ENCODE measurements at places on chromosomes 16 and 17.

DNA sequence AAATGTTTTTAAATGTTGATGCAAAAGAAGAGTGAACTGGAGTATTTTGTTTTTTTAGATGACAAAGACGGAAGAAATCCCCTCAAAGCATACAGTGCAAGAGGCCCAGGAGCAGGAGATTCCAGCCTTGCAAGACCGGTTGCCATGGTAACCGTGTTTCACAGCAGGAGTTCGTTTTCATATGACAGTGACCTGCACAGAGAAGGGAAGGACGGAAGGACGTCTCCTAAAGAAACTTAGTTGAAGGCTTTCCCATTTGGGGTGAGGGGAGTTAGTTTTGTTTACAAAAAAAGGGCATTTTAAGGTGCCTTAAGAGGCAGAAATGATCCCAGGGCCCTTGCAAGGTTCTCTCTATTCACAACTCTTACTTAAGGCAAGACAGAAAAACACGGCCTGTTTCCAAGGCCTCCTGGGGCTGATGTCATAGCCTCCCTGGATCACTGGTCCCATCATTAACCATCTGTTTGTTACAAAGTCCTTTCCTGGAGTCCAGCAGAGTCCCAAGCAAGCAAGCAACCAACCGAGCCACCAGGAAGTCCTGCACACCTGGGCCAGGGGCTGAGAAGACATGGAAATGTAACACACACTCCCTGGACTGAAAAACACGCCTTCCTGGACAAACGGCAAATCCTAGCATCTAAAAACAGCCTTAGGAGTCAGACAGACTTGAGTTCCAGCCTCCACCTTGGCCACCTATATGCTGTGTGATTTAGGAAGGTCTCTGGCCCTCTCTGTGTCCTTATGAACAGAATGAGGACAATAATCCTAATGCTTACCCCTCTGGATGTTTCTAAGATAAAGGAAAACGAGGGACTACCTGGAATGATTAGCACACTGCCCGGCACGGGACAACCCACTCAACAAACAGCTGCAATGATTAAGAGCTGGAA lies 30.3 kb upstream of the RPH3AL start:
- peak; percentile 75 for DNase-seq

GRCh38 chr16:4700380-4700996 lies 7.1 kb downstream of the NUDT16L1 start:
- DNase-seq: no peak

- no peak for DNase-seq
Observed at GRCh38 chr17:73302189-73302588, 9.6 kb downstream of the CDC42EP4 start.

DNA sequence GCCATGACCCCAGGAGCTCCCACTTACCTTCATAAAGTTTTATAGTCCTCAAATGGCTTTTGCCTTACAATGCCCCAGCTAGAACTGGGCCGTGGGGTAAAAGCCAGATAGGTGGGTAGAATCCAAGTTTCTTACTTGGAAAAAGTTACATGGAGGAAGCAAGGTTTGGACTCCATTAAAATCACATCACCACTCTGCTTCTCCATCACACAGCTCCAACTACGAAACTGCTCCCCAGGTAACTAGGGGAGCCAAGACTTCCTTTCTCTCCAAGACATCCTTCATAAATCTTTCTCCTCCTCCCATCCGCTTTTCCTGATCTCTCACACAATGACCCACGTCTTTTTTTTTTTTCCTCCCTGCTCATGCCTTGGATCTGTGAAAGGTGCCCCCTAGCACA lies 130.8 kb upstream of the RCVRN start:
- DNase-seq: no peak

- no peak for DNase-seq
Observed at GRCh38 chr17:21686165-21687015, 5.9 kb upstream of the KCNJ18 start.

DNA sequence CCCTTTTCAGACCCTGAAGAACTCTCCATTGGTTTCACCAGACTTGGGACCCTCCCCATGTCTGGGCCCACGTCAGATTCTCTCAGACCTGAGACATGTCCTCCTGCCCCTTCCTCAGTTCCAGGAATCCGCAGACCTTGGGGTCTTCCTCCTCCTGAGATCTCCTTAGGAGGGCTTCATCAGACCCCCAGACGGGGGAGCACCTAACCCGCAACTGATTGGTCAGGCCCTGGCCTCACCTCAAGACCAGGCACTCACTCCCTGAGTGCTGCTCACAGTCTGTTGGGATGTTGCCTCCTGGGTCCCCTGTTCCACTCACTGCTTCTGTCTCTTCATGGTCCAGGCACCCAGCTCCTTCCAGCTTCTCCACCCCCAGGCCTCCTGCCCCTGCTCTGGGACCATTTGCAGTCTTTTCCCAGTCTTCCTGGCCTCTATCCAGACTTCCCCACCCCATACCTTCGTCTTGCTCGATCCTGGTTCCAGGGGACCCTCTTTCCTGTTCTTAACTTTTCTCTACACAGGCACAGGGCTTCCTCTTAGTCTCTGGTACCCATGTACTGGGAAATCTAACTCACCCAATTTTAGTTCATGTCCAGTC lies 1.2 kb downstream of the GID4 start:
- no peak for DNase-seq

DNA sequence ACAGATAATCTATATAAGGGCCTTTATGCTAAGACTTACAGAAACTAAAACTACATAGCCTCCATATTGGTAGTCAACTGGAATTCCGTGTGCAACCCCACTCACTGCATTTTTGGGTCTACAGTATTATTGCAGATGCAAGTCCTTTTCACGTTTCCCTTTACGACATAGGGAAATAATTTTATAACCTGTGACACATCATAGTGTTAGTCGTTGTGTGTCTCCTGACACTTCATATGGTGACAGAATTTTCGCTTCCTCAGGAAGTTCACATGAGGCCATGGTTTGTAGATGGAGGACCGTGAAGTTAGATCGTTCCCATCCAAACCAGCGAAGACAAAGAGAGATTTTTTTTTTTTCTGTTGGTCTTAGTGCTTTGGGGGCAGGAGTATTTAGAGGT lies 15.7 kb upstream of the MRC2 start:
- DNase-seq: no peak

GRCh38 chr17:45749831-45750335 lies 34.2 kb upstream of the CRHR1 start:
- DNase-seq: no peak

- no peak for DNase-seq
Observed at GRCh38 chr17:49680314-49680713, 2.4 kb upstream of the SPOP start.

GRCh38 chr16:69930117-69930776 lies 20.9 kb upstream of the CLEC18A start:
- no peak for DNase-seq

DNA sequence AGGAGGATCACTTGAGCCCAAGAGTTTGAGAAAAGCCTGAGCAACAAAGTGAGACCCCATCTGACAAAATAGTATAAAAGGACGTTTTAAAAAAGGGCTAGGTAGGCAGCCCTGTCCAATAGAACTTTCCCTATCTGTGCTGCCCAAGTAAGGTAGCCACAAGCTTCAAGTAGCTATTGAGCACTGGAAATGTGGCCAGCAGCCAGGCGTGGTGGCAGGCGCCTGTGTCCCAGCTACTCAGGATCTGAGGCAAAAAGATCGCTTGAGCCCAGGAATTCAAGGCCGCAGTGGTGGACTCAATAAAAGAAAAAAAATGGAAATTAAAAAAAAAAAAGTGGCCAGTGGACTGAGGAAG lies 1.5 kb upstream of the NQO1 start:
- no peak for DNase-seq

DNA sequence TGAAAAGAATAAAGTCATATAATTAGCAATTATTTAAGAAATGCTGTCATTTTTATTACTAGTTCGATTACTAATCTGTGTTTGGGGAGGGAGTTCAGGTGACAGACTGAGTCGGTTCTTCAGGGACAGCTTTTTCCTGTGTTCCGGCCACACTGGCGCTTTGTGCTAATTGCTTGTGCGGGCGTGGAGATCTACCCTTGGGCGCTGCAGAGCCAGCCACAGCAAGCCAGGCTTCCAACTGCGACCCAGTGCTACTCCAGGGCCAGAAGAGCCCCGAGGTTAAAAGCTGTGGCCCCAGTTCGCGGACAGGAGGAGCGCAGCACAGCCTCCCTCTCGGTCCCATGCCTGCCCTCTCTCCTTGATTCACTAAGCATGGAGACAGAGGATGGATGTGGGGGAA lies 6.5 kb upstream of the OR2C1 start:
- no peak for DNase-seq

- no peak for DNase-seq
Observed at GRCh38 chr16:27428026-27428785, 26.2 kb downstream of the IL21R start.

DNA sequence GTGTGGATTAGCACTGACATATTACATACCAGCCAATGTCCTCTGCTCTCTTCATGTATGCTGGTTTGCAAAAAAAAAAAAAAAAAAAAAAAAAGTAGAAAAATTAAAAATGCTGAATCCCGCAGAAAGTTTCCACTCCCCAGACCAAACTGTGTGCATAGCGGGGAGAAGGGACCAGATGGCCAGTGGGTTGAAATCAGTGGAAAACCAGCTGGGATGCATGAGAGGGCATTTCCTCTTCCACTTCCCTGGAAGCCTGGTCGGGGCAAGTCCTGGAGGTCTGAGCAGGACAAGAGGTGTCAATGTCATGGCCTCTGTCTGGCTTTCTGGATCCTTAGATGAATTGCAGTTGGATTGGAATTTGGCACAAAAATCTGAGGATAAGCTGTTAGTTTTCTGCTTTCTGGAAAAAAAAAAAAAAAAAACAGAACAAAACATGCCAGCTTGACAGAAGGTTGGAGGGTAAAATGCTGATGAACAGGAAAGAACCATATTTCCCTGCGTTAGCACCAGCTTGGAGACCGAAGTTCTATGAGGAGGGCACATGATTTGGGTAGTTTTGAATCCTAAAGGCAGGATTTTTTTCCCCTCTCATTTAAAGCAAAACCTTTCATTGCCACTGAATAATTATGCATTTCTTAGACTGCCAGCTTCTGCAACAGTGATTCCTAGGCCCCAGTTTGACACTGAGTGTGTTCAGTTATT lies 941.5 kb upstream of the EEF2KMT start:
- DNase-seq: no peak

GRCh38 chr17:56292010-56292409 lies 138.7 kb downstream of the ANKFN1 start:
- no peak for DNase-seq

All from left renal cortex interstitium (tissue), 4 donors.